ENCODE measurements at places on chromosomes 6 and 20. TPM values are rescaled to one million over a fixed set of nuclear protein-coding genes. Genes with fewer than 3 reads are reported as not detected.
A peak's percentile ranks its signal among the peaks of the same experiment; 100 is the strongest.

GRCh38 chr6:152896923-152897322, 85.9 kb downstream of the FBXO5 start:
- no peak overlapping the region for H3K4me3 ChIP-seq

- no peaks in the 10 kb centered on the region for H3K27me3 ChIP-seq
- H3K4me1 ChIP-seq = no peaks in the 10 kb centered on the region
- no peak overlapping the region for H3K27ac ChIP-seq
- no peaks in the 10 kb centered on the region for H3K36me3 ChIP-seq
- no peak for DNase-seq
- no peak overlapping the region for H3K4me3 ChIP-seq
Measured at GRCh38 chr6:44739181-44739580, 351.7 kb downstream of the CDC5L start.

PRICKLE4 gene
- 6.9 TPM for total RNA-seq

GRCh38 chr20:675453-676314, at the start of gene SCRT2:
SCRT2 (minus strand) TSS chr20:675802; CDS start chr20:675601, 201 bp downstream.
- peaks cover 35% of the 10 kb centered on the region for H3K27me3 ChIP-seq
- H3K4me1 ChIP-seq = peaks cover 11% of the 10 kb centered on the region
- DNase-seq = peak; percentile 91
- H3K4me3 ChIP-seq = no peak within 1 kb of the TSS
- H3K27ac ChIP-seq = no peak within 1 kb of the TSS

DNA sequence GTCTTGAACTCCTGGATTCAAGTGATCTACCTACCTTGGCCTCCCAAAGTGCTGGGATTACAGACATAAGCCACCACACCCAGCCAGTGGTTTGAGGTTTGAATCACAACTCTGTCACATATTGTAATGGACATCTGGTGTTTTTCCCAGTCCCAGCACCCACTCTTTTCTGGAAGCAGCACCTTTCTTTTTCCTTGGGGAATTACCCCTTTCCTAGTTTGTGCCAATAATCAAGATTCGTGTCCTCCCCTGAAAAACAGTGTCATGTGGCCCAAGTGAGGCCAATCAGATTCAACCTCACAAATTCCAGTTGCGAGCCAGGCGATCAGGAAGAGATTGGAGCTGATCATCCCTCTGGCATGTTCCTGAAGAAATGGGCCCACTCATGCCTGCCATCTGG, 71.7 kb upstream of the SGK1 start:
- H3K4me3 ChIP-seq = no peak overlapping the region
- H3K36me3 ChIP-seq = no peaks in the 10 kb centered on the region
- H3K27me3 ChIP-seq = no peaks in the 10 kb centered on the region
- H3K4me1 ChIP-seq = no peaks in the 10 kb centered on the region

PRSS35 gene
- 0.46 TPM for total RNA-seq

DNA sequence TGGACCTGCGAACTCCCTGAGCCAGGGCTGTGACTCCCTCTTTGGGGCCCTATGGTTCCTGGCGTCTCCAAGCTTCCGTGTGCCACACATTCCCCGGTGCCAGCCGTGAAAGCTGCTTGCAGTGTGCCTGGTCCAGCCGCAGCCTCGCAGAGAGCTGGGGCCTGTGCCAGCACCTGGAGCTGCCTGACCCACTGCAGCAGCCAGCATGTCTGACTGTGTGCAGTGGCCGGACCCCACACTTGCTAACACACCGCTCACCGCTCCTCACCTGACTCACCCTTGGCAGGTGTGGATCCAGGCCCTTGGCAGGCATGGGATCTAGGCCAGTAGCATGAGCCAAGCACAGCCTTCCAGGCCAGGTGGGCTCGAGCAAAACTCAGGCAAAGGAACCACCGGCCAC, 227.5 kb downstream of the OTOR start:
- no peaks in the 10 kb centered on the region for H3K36me3 ChIP-seq
- H3K27ac ChIP-seq = no peak overlapping the region
- no peaks in the 10 kb centered on the region for H3K27me3 ChIP-seq
- no peaks in the 10 kb centered on the region for H3K4me1 ChIP-seq
- no peak overlapping the region for H3K4me3 ChIP-seq
- DNase-seq = no peak

DNA sequence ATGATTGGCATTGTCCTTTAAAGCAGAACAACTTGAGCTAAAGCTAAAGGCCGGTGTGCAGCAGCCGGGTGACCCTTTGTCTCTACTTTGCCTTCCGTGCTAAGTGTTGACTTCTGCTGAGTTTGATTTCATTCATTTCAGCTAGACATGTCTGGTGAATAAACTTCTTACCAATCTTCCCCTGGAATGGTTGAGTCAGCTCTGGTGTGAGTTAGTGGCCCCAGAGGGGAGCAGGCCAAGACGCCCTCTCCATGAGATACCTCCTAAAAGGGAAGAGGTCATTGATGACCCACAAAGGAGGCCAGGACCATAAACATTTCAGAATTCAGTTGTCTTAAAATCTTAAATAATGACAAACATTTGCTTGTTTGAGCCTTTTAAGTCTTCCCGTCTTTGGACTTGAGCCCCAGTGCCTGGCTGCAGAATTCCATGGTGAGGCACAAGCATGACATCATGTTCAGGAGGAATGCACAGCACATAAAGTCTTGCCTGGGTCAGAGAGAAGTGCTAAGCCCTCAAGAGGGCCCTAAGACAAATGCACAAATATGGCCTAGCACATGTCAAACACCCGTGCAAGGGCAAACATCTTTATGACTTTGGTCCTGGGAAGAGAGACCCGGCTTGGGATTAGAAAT, 96.3 kb upstream of the NEDD9 start:
- H3K27ac ChIP-seq = no peak overlapping the region
- peak; percentile 40 for DNase-seq
- no peaks in the 10 kb centered on the region for H3K27me3 ChIP-seq
- no peaks in the 10 kb centered on the region for H3K4me1 ChIP-seq

ELOVL2 gene
- total RNA-seq = 0.31 TPM

- no peaks in the 10 kb centered on the region for H3K27me3 ChIP-seq
- H3K4me3 ChIP-seq = no peak overlapping the region
- peak; percentile 73 for DNase-seq
- H3K36me3 ChIP-seq = no peaks in the 10 kb centered on the region
Measured at GRCh38 chr6:140236732-140237131, 862.3 kb upstream of the CITED2 start.

CST4 gene
- total RNA-seq = not detected
